Stimulated activated CD8-positive, alpha-beta memory T cell treated with anti-CD3 and anti-CD28 coated beads, Interleukin-2, amount 100 ng/mL, for 48 hours (primary cell): ENCODE measurements at places on chromosomes 5 and 9.

- DNase-seq = no peak
Observed at GRCh38 chr5:38780945-38781344, 64.9 kb upstream of the OSMR start.

DNA sequence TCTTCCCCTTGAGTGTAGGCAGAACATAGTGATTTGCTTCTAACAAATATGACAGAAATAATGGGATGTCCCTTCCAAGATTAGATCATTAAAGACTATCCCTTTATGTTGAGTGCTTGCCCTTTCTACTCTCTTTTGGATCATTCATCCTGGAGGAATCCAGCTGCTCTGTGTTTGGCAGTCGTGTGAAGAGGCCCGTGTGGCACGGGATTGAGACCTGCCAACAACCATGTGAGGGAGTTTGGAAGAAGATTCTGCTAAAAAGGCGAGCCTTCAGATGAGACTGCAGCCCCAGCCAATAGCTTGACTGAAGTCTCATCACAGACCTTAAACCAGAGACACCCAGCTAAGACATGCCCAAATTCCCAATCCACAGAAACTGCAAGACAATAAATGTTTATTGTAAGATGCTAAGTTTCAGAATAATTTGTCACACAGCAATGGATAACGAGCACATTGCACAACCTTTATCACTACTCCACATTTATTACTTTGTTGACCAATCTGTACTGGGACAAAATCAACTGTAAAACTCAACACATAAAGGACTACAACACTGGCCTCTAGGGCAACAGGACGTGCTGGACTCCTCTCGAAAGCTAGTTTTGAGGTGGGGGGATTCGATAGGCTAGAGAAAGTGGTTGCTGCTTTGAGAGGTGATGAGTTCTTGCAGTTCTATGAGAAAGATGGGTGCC lies 42.8 kb downstream of the ANGPTL2 start:
- no peak for DNase-seq

DNA sequence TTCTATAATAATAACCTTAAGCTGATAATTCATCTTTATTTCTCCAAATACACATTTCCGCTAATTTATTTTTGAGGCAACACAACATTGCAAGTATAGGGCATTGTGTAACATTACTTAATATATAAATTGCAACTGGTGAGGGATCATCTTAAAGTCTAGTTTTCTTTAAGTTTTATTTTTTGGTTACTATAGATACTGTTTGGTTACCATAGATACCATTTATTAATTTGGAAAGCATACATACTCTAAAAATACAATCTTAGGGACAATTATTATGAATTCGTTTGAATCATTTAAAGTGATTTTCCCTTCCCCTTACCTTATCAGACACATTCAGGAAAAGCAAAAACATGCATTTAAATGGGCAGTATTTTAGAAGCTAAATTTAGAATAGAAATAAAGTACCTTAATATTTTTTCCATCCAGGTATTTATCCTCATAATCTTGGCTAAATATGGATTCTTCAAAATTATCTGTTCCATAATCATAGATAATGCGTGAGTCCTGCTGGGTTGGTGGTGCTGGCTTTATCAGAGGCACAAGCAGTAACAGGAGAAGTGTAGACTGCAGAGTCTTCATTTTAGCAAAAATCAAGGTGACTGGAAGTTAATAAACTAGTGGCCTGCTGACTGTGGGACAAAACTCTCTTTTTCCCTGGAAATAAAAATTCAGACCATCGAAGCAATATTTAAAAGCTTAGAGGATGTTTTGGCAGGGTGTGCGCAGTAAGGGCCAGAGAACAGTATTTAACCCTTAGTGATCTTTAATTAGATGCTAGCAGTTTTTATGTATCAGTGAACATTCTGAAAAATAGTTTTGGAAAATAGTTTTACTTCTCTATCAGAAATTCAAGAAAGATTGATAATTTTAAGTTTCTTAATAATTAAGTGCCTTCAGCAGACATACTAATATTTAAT lies 1.3 kb downstream of the OGN start:
- DNase-seq = no peak

DNA sequence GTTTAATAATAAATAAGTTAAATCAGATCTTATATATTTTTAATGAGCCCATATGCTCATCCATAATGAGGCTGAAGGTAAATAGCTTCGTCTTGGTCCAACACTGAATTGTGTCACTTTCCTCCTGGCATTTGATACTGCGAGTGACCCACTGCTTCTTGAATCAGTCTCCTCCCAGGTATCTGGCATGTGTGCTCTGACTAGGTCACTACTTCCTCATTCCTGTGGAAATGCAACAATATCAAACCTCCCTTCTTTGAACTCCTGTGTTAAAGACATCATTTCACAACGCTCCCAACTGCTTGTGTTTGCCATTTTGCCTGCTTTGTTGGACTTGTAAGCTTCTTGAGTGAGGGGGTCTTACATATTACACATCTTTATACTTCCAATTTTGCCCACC lies 157.7 kb downstream of the SLC24A2 start:
- DNase-seq = no peak

DNA sequence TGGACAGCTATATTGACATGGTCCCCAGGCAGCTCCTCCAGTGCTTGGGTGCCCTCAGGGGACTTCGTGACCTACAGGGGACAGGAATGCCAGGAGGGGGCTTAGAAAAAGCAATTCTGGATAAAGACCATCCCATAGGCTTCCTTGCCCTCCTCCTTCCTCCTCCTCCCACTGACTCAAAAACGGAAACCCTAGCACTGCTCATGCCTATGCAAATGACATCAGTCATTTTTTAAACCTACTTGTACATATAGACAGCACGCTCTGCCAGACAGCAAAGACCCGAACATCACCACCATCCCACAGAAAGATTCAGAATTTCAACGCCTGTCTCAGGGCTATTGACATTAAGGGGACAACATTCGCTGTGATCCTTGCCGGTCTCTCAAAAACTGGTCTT lies 11.0 kb downstream of the IGFBPL1 start:
- DNase-seq = no peak

DNA sequence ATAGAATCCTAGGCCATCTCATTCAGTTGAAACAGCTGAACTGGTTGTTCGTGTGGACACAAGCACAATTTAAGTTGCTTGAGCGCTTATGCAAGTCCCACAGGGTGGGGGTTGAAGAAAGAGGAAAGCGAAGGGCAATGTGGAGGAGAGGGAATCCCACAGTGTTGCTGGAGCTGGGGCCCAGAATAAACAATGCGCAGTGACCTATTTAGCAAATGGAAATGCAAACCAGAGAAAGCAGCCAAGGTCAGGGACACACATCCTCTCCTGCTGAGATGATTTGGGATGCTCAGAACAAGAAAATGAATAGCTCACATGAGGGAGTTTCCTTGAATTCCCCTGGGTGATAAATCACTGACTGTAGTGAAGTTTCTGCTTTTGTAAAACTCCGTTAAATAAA lies 838.3 kb downstream of the TLE4 start:
- no peak for DNase-seq

GRCh38 chr5:118326481-118327045 lies 661.8 kb downstream of the DTWD2 start:
- no peak for DNase-seq

- DNase-seq = no peak
Observed at GRCh38 chr9:133089271-133089671, 27.5 kb downstream of the CEL start.

DNA sequence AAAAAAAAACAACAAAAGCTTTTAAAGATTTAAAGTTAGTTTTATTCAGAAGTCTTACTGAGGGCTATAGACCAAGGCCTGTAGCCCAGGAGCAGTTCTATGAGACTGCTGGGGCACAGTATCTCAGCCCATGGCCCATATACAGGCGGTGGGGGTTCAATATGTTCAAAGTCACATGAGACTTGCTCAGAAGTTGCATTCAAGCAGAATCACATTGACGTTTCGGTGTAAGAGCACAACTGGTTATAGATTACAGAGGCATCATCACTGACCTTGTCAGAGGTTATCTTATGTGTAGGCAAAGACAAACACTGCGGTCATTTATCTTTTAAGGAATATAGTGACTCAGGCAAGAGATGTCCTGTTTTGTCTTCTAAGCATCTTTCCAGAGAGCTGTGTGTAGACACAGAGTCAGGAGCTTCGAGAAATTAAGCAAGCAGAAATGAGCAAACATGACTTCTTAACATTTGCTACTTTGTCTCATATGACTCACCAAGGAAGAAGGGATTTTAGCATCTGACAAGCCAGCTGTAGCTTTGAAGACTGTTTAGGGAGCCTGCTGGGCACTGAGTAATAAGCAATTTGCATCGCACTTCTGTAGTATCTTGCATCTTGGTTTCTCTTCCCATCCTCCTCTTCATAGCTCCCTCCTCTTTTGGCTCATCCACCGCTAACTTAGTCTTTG lies 12.9 kb upstream of the F2RL1 start:
- DNase-seq = no peak

- DNase-seq = no peak
Observed at GRCh38 chr5:143433670-143434069, 30.2 kb upstream of the NR3C1 start.

DNA sequence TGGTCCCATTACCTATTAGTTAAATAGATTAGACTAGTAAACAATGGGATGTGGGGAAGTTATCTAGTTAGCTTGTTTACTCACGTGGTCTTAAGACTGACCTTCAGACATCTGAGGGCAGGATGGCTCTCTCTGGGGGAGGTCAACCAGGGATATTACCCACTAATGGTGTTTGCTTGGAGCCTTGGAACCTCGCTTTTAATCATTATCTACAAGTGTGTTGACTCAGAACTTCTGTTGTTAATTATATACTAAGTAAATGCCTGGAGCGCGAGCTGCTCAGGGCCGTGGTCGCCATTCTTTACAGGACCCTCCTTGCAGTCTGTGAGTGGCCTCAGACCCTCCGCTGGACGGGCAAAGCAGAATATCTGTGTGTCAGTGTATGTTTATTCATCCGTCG lies 48.5 kb upstream of the ZNF354A start:
- no peak for DNase-seq

- no peak for DNase-seq
Observed at GRCh38 chr5:54480296-54480695, 24.8 kb downstream of the HSPB3 start.

DNA sequence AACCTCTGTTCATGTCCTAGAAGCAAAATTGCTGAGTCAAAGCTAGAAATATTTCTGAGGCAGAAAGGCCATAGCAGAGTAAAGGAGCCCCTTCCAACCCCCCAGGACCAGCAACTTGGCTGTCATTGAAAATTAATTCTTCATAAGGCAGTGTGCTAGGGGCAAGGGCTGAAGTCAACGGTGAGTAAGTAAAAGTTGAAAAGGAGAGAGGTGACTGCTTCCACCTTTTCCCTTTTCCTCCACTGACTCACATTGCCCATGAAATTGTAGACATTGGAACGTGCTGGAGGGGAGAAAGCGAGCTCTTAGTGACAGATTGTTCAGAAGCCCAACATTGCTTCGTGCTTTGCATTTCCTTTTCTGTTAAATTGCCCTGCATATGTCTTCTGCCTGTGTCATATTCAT lies 19.1 kb downstream of the GLRA1 start:
- no peak for DNase-seq
